ENCODE measurements at places on chromosomes 3 and 15.

DNA sequence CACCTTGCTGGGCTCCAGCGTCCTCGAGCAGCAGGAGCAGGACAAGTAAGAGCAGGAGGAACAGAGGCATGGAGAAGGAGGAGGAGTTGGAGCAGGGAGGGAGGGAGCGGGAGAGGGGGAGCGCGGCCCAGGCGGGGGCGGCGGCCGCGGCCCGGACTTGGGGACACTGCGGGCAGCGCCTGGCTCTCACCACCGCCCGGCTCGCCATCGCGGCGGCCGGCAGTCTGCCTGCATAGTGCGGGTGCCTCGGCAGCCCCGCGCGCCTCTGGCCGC is 440 bp downstream of the DCBLD2 start:
- DNase-seq = peak; percentile 4

GRCh38 chr3:8519774-8520448 is 18.3 kb downstream of the LMCD1 start:
- DNase-seq = no peak

DNA sequence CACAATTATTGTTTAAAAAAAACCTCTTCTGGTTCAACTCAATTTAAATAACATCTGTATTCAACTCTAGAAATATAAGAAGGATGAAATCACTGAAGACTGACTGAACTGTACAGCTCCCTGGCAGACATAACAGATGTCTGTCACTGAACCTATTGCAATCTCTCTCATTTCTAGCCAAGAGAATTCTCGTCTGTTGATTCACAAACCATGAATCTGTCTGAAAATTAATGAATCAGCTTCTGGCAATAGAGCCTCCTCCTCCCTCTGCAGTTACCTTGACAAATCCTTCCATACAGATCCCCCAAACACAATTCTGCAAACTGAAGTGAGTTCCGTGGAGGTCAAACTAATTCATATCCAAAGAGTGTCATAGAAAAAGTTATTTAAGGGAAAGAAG is 561.4 kb downstream of the PYDC2 start:
- no peak for DNase-seq

GRCh38 chr15:69105451-69105985 is 54.9 kb upstream of the GLCE start:
- DNase-seq = no peak

GRCh38 chr3:69697381-69697780 is 41.9 kb upstream of the MITF start:
- peak; percentile 65 for DNase-seq

- no peak for DNase-seq
Observed at GRCh38 chr15:99604865-99605264, 39.1 kb downstream of the MEF2A start.

- DNase-seq = no peak
Observed at GRCh38 chr3:120089089-120089488, 5.2 kb downstream of the GSK3B start.

- DNase-seq = no peak
Observed at GRCh38 chr3:88101142-88101541, 42.1 kb downstream of the ZNF654 start.

DNA sequence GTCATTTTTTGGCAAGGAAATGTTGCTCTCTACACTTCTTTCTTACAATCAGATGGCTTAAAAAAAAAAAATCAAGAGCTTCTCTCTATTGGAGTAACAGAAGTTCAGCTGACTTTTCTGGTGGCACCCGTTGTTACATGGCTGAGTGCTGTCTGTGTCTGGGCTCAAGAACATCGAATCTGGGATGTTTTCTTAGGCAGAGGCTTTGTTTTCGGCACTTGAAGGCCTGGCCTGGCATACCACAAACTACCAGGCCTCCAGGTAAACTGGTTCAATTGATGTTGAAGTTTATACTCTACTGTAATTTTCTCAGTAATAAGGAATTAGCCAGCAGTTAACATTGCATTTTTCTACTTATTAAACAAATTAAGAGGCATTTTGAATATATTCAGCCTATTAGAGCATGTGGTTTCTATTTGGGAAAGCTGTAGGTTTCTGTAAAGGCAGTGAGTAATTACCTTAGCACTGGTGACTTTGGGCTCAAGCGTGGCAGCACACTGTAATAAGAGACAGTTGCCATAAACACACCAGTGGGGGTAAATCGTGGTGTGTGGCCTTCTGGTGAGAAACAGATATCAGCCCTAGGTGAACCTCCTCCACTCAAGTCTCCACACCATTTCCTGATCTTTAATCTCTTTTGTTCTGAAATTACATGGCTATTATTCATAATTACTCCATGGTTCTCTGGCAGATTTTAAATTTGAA is 544.7 kb downstream of the MECOM start:
- no peak for DNase-seq

DNA sequence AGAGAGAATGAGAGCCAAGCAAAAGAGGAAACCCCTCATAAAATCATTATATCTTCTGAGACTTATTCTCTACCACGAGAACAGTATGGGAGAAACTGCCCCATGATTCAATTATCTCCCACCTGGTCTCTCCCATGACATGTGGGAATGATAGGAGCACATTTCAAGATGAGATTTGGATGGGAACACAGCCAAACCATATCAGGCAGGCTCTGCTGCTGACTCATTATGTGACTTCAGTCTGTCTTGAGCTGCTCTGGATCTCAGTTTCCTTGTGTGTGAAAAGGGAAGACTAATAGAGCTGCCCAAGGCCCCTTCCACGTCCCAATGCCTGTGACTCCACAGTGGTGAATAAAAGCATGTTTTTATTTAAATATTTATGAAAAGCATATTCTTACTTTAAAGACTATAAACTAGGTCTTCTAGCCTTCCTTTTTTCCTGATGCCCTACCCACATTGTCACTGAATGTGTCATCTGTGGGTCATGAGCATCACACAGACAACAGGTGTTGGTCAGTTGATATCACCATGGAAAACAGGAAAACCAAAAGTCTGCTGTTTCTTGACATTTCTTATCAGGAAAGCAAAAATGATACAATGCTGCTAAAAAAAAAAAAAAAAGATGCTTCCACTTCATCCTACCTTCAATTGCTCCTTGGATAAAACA is 96.0 kb upstream of the PPP2R3A start:
- DNase-seq = no peak

- peak; percentile 33 for DNase-seq
Observed at GRCh38 chr15:34239151-34239808, 14.5 kb downstream of the EMC4 start.

- DNase-seq = no peak
Observed at GRCh38 chr3:40877631-40878463, 321.5 kb upstream of the CTNNB1 start.

- DNase-seq = no peak
Observed at GRCh38 chr3:45943207-45943846, at the start of gene CXCR6. TSS of gene CXCR6 (plus strand) at chr3:45943464. CDS start at chr3:45946482, 3,018 bp downstream.

GRCh38 chr15:51263726-51264125 is 74.7 kb downstream of the CYP19A1 start:
- DNase-seq = no peak

DNA sequence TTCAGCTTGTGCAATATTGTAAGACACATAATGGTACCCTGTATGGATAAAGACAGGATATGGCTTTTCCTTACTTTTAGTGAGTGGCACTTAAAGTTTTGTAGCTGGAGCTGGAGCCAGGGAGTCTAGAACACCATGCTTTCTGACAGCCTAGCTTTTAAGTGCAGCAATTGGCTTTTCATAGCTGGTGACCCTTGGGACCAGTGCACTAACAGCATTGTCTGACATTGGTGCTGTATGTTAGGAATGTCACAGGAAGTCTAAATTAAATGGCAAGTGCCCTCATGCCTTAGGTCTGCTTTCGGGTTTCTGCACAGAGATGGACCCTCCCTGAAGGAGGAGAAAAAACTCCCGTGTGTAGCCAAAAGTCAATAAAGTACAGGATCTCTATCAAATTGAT is 628.2 kb downstream of the NR2F2 start:
- no peak for DNase-seq
